ENCODE measurements at places on chromosomes 3 and 15.

GRCh38 chr15:73141216-73141900 lies 89.1 kb downstream of the NEO1 start:
- DNase-seq = no peak

DNA sequence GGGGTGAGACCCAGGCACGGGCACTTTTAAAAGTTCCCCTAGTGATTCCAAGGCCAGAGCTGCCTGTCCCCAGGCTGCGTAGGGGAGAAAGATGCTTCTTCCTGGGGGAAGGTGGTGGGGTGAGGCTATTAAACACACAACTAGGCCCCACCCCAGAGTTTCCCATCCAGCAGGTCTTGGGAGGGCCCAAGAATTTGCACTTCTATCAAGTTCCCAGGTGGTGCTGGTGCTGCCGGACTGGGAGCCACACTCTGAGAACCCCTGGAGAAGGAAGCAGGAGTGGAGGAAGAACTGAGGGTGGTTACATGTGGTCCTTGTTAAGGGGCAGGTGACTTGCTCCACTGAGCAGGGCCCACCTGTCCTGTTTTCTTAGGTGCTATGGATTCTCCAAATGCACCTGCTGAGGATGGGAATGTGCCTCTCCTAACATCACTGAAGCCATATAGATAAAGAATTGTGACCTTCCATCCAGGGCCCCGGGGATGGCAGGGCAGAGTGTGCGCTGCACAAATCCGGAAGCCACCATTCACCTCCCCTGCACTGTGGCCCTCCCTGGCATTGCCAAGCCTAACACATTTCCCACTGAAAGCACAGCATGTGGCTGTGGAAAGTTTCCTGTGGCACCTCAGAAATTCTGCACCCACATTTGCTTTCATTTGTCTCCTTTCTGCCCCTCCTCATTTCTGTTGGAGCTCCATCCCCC lies 111.5 kb upstream of the MEF2A start:
- DNase-seq = no peak

DNA sequence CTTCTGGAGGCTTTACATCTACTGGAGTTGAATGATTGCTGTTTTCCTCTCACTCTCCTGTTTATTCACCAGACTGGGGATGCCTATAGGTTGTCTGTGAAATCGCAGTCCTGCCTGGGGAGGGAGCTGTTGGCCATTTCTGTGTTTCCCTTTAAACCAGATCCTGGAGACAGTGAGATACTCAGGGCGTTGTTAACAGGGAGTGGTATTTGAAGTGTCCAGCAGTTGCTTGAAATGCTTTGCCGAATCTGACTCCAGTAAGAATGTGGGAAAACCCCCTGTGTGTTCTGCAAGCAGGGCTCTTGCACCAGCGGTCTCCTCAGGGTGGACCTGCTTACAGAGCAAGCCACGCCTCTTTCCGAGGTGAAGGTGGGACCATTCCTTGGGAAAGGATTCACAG lies 4.3 kb upstream of the LRRK1 start:
- DNase-seq = no peak

DNA sequence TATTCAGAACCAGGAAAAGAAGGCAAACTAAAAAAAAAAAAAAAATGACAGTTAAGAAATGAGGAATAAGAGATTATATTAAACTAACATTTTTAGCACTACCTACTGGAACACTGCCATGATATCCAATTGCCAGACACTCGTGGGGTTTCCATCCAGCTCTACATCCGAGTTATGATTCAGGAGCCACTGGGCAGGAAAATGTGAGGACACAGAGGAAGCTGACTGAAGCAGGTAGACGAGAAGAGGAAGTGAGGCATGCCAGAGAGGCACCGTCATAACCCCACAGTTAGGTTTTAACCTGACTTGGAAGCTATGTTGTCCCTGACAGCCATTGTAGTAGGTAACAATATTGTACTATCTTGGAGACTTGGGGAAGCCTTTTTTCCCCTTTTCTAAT lies 495.0 kb downstream of the NLGN1 start:
- DNase-seq = no peak

DNA sequence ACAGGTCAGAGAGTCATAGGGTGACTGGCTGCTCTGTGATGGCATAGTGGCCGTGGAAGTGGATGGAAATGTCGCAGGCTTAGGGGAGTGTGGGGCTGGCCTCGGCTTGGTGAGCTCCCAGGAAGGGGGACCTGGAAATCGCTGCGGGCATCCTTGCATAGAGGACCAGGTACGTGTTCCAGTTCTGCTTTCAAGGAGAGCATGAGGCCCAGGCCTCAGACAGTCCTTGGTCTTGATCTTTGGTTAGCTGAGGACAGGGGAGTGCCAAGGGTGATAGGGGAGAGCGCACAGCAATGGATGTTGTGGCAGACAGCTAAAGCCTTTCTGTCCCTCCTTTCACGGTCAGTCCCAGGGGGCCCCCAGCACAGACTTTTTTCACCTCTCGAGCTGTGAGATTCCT lies 110.5 kb downstream of the SNRPN start:
- no peak for DNase-seq
